ENCODE measurements at places on chromosomes 11 and 22.

- DNase-seq, result no peak
Measured at GRCh38 chr11:116729501-116730240, 43.1 kb downstream of the BUD13 start.

DNA sequence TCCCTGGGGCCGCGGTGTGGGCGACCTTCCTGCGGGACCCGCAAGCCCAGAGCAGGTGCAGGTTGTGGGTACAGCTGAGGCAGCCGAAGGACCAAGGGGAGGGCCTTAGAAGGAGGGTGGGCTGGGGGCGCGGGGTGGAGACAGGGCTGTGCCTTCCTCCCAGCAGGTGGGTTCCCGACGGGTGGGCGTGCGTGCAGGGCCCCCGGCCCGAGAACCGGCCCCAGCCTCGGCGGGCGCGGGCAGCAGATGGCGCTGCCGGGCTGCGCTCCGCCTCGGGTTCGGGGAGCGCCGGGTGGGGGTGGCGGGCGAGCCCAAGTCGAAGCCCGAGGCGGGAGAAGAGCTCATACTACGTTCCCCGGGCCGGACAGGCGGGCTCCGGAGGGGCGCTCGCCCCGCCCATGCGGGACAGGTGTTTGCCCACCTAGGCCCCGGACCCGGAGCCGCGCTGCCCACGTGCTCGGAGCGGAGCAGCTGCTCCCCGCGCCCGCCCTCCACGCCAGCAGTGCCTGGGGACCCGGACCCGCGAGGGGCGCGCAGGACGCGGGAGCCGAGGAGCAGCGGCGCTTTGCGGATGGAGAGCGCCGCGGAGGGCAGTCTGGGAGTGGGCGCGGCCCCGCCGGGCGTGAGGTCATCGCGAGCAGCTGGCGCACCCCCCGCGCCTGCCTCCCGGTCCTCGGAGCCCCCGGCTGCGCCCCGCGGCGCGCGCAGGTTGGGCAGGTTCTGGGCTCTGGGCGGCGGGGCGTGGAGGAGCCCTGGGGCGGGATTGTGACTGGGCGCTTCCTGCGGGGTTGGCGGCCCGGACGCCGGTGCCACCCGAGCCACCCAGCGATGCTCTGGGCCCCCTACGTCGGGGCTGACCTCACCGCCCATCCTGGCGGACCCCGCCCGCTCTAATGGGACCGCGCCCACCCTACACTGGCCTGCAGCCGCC is 25.3 kb downstream of the DUSP8 start:
- DNase-seq, result peak; percentile 56

- DNase-seq, result no peak
Measured at GRCh38 chr11:70699294-70700221, 301.2 kb downstream of the CTTN start.

- no peak for DNase-seq
Measured at GRCh38 chr11:113376156-113376555, 11.4 kb upstream of the ANKK1 start.

GRCh38 chr22:45125188-45125587 is 38.5 kb upstream of the NUP50 start:
- no peak for DNase-seq

- no peak for DNase-seq
Measured at GRCh38 chr11:14336507-14337503, 22.2 kb downstream of the RRAS2 start.

DNA sequence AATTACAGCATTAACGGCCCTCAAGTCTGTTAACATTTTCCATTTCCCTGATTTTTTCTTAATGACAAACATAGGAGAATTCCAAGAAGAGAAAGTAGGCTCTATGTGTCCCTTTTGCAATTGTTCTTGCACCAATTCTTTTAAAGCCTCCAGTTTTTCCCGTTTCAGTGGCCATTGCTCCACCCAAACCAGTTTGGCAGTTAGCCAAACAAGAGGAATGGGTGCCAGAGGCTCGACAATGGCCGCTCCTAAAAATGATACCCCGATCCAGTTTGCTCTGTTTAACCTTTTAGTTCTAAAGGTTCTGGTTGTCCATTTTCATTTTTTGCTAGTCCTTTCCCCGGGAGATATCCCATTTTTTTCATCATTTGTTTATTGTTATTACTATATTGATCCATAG is 6.7 kb upstream of the DNAJB13 start:
- no peak for DNase-seq

DNA sequence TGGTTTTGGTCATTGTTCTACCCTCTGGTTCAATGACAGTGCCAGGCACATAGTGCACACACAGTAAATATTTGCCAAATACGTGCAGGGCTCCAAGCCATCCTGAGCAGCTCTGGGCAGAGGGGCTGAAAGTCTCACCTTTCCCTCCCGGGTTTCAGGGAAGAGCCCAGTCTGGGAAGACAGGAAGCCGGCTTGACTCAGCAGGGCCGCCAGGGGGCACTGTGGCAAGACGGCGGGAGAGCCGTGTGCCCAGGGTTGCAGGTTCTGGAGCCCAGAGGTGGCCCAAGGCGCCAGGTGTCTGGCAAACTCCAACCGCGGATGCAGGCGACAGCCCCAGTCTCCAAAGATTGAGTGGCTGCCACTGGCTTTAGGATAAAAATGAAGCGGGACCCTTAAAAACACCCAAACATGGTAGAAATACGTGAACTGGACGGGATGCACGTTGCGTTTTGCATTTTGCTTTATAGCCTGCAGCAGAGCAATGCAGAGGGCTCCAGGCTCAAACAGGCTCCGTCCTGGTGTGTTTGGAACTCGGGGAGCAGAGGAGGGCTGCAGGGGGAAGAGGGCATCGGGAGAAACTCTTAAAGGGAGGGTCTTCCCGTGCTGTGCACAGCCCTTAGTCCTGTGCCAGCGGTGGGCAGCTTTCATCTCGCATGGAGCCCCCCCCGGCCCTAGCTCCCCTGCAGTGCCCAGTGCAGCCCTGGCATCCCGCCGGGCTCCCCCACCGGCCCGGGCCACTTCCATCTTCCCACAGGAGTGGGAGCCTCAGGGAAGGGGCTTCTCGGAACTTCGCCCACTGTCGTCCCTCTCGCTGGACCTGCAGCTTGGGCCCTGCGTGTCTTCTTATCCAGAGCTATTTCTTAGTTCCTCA is 10.7 kb downstream of the KRTAP5-5 start:
- no peak for DNase-seq

- DNase-seq, result no peak
Measured at GRCh38 chr22:35575116-35575748, 34.6 kb downstream of the RASD2 start.

DNA sequence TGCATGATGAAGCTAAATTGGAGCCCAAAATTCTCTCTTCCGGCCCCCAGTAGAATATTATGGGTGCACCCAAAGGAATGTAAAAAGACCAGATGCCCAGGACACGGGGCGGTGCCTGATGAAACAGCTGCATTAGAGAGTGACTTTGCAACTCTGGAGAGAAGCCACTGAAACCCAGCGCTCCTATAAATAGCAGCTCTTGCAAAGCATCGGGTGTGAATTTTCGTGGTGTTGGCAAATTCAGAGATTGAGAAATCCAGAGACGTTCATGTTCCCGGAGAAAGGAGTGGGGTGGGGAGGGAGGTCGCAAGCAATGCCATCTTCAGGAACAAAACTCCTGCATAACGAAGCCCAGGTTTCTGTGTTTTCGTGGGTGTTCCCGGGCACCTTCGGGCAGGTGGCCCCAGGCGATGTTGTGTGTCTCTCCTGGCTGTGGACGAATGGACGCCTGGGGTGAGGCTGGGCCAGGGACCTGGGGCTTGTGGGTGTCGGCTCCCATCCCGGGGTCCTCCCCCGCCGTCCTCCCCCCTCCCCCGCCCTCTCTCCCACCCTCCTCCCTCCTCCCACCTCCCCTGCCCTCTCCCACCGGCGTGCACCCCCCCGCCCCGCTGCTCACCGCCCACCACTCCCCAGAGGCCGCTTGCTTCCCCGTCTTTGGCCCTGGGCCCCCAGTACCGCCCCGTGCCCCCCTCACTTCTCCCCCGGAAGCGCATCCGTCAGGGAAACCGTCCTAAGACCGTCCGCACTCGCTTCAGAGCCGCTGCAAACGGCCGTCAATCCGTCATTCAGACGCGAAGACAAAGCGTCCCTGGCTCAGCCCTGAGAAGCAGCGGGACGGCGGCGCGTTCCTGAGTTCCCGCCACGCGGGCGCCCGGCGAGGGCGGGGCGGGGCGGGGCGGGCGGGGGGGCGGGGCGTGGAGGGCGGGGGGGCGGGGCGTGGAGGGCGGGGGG is 26.7 kb upstream of the TOLLIP start:
- peak; percentile 50 for DNase-seq

- DNase-seq, result no peak
Measured at GRCh38 chr11:31262761-31263160, 106.8 kb downstream of the DCDC1 start.

DNA sequence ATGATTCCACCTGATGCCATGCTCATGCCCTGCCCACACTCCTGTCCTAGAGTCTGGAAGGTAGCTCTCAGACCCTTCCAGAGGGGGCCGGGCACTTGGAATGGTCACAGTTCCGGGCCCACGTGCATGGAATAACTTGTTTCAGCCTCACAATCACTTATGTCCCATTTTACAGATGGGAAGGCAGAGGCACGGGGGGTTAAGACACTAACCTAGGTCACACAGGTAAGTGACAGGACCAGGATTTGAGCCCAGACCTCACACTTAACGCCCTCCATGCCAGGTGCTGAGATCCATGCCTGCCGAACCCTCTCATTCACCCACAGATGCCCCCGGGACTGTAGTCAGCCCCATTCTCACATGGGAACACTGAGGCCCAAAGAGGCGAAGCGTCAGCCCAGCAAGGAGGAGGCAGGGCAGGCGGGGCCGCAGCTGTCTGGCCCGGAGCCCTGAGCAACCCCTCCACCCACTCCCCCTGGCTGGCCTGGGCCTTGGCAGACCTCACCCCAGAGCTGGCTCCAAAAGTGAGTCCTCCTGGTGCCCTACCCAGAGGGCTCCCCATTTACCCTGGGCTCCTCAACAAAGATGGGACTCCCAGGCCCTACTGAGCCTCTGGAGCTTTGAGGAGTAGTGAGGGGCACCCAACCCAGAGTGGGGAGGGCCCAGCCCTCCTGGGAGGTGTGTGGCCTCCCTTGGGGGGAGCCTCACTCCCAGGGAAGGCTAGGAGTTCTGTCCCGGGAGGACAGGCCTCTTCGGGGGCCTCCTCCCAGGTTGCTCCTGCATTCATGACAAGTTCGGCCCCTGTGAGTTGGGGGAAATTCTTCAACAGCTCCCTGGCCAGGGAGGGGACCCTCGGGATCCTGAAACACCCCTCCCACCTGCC is 2.4 kb upstream of the ALDH3B1 start:
- no peak for DNase-seq

GRCh38 chr11:61771985-61772455 is 19.6 kb downstream of the MYRF start:
- no peak for DNase-seq

DNA sequence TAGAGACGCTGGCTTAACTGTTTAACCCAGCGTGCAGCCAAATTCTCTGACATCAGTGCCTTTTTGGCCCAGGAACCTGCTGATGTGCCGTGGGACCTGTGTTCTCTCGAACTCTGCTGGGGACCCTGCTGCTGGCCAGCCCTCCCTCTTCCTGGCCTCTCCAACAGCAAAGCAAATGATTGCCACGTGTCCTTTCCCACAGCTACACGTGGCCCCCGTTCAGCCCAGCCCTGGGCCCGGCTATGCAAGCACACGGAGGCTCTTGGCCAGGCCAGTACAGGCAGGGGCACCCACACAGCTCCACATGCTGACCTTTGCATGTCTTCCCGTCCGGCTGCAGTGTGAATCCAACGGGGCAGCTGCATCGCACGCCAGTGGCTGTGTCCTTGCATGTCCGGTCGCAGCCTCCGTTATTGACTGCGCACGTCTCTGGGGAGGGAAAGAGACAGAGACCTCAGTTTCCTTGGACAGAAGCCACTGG is 51.6 kb upstream of the TTLL12 start:
- no peak for DNase-seq

DNA sequence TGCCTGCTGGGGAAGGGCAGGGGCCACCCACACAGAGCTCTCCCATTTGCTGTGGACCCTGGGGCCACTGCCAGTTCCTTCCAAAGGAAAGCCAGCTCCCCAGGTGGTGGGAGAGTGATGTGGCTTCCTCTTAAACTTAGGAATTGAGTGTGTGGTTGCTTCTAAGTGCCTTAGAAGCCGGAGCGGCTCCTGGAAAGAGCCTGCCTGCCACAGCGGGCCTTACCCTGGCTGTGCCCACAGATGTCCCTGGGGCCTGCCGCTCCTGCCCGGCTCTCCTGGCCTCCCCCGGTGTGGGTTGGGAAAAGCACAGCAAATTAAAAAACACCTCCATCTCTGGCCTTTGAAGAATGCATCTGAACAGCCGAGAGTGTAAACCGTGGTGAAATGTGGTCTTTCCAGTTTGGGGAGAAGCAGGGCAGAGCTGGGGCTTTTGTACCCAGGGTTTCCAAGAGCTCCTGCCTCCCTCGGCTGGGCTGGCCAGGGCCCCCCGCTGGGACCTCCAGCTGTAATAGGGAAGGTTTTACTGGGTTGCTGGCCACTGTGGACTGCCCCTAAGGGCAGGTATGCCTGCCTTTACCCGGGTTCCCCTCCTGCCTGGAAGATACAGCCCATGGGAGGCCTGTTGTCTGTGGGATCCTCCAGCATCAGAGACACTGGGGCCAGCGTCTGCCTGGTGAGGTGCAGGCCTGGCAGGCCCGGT is 30.2 kb downstream of the LRP5 start:
- no peak for DNase-seq

GRCh38 chr11:45362636-45363035 is 76.5 kb upstream of the SYT13 start:
- no peak for DNase-seq

DNA sequence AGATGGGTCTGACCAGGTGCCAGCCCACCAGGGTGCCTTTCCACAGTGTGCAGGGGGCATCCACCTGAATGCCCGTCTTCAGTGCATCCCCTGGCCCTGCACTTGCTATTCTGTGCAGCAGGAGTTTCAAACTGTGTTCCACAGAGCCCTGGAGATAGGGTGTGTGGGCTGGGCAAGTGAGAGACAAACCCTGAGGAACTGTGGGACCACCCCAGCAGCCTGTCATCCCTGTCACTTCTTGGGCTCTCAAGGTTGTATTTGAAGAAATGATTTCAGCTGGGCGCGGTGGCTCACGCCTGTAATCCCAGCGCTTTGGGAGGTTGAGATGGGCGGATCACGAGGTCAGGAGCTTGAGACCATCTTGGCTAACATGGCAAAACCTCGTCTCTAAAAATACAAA is 6.4 kb upstream of the DGAT2 start:
- no peak for DNase-seq

DNA sequence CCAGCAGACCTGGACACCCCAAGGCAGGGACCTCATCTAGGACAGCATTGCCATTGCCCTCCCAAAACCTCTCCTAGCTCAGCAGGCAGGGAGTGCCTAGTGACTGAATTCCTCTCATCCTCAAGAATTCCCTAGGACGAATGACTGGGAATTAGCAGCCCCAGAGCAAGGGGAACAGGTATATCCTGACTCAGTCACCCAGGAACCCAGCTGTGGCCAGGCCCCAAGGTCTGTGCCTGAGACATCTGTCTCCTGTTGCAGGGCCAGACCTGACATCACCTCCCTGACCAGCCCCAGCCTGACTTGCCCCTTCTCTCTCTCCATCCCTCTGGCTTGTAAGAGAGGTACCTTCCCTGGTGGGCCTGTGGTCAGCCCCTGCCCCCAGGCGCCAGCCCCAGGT is 39.0 kb upstream of the SUSD2 start:
- no peak for DNase-seq

DNA sequence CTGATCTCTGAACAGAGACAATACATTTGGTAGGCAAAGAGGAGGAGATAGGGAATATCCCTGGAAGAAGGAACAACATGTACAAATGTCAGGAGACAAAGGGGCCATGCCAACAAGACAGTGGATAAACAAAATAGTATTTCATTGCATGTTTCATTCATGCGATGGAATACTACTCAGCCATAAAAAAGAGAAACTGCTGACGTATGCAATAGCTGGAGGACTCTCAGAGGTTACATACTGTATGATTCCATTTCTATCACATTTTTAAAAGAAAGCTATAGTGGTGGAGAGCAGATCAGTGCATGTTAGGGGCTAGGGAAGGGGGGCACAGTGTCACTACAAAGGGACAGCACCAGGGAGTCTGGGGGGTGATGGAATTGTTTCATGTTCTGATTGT is 572.9 kb upstream of the CADM1 start:
- DNase-seq, result no peak

All from CD8-positive, alpha-beta T cell (primary cell).